HFF-Myc (cell line): ENCODE measurements at places on chromosomes 2 and 18.

DNA sequence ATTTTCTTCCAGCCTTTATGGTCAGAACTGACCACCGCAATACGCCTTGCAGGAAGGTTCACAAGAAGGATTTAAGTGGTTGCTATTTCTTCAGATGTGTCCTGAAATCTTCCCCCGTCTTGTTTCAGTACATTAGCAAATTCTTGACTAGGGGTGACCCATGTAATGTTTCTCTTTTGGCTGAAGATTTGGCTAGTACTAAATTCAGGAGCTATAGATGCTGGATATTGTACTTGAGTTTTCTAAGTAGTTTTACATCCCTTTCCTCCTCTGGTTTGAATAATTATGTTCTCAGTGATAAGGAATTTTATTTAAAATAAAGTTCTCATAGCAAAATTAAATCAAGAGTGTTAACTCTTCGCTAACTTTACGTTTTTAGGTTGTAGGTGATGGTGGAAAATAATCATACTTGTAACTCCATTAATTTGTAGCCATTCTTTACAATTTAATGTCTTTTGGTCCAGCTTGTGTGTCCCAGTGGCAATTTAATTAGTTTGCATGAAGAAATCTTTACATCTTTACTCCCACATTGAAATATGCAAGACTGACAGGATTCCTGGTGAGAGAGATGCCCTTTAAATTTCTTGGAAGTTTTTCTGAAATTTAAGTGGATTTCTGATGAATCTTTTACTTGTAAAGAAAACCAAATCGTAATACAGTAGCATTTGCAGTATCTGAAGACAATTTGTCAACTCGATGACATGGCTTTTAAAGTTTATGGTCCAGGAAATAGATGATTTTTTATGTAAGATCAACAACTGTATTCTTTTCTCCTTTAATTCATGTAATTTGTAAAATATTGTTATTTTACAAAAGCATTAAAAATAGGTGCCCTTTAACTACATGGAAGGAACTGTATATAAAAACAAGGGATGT, 2.8 kb downstream of the PHLPP1 start:
- DNase-seq = no peak

DNA sequence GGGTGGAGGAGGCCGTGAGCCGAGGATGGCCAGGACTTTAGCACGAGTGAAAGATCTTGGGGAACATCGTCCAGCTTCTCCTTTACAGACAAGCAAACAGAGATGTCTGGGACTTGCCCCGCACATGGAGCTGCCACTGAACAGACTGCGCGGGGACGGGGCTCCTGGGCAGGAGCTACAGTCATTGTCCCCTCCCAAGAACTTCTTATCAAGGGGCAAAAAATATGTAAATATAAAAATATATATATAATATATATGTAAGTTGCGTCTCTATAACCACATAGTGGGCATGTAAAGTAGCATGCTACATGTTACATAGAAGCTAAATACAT, 245.0 kb upstream of the SALL3 start:
- no peak for DNase-seq

- DNase-seq = no peak
These were observed 937.4 kb upstream of the NRXN1 start for GRCh38 chr2:51969347-51969746.

- no peak for DNase-seq
These were observed 428.4 kb downstream of the TGIF1 start for GRCh38 chr18:3878401-3878800.

DNA sequence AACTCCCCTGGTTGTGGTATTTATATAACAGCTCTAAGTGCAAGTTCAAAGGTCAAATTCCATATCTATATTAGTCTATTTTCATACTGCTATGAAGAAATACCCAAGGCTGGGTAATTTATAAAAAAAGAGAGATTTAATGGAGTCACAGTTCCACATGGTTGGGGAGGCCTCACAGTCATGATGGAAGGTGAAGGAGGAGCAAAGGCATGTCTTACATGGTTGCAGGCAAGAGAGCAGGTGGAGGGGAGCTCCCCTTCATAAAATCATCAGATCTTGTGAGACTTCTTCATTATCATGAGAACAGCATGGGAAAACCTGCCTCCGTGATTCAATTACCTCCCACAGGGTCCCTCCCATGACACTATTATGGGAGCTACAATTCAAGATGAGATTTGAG, 179.6 kb upstream of the FBXO11 start:
- DNase-seq = no peak

DNA sequence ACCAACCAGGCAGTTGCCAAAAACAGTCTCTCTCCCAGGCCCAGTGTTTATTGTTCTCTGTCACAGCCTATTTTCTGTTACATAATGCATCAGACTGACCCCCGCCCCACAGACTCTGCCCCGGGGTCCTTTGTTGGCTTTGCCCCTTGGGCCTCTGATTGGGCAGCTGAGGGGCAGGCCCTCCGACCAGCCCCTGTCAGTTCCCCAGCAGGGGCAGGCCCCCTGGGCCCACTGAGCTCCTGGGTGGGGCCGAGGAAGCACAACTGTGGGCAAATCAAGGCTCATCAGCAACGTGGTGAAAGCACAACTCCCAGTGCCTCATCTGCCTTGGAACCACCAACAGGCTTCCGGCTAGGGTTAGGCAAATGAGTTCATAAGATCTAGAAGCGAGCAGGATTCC, 160.1 kb upstream of the MYCN start:
- DNase-seq = no peak

- no peak for DNase-seq
These were observed 36.1 kb downstream of the ZNF407 start for GRCh38 chr18:74633652-74634352.

DNA sequence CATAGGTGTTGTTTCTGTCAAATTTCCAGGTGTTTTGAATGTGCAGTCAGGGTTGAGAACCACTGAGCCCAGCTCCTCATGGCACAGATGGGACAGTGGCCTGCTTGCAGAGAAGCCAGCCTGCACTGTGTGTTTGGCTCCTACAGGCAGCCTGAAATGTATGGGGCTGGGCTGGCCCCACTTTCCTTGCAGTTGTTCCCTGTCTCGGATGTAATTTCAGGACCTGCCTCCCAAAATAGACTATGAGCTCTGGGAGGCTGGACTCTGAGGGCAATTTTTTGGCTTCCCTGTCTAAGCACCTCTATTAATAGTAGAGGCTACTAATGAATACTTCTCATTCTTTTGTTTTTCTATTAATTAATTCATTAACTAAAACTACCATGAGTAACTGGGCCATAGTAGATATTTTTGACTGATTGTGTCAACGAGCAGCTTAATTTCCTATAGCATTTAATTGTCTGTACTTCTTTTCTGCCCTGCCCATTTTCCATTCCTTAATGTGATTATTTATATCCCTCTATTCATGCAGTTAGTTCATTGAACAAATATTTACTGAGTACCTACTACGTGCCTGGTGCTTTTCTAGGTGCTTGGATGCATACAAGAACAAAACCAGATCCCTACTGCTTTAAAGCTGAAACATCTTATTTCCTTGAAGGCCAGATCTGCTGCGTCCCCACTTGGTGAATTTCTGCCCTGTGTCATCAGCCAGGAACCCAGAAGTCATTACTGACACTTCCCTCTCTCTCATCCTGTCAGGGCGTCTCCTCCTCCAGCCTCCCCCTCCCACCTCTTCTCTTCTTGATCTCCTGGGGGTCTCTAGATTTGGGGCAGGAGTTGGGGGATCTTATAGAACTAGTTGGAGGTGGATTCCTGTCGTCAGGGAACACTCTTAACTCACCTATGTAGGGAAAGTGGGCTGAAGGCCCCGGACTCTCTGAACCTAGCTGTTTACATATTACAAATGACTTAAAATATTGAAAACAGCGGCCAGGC, 16.3 kb downstream of the DYSF start:
- DNase-seq = no peak

DNA sequence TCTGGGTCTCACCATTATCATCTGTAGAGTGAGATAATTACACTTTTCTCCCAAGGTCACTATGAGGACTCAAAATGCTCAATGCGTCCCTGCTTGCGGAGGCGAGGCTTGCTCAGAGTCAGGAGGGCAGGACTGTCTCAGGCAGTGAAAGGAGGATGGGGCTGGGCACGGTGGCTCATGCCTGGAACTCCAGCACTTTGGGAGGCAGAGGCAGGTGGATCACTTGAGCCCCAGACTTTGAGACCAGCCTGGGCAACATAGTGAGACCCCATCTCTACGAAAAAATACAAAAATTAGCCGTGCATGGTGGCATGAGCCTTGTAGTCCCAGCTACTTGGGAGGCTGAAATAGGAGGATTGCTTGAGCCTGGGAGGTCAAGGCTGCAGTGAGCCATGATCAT, 1.8 kb upstream of the KCNIP3 start:
- DNase-seq = no peak

DNA sequence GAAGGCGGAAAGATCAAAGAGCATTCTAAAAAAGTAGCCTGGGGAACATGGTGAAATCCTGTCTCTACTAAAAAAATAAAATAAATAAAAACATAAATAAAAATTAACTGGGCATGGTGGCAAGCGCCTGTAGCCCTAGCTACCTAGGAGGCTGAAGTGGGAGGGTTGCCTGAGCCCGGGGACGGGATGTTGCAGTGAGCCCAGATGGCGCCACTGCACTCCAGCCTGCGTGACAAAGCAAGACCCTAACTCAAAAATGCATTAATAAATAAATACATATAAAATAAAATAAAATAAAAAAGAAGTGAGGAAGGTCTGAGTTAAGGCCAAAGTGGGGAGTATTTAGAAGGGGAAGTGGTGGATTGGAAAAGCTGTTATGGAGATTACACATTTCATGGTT, 1.3 kb upstream of the PSMD14 start:
- DNase-seq = no peak

GRCh38 chr18:28175930-28176697, 816 bp downstream of the CDH2 start:
- DNase-seq = no peak

GRCh38 chr2:217555081-217555876, 447.5 kb downstream of the TNS1 start:
- no peak for DNase-seq

- DNase-seq = no peak
These were observed 6.6 kb downstream of the GALNT5 start for GRCh38 chr2:157264099-157264498.

GRCh38 chr2:112841295-112842044, 4.9 kb upstream of the IL1B start:
- DNase-seq = no peak

GRCh38 chr2:161237392-161238264, 70.6 kb upstream of the PSMD14 start:
- no peak for DNase-seq

DNA sequence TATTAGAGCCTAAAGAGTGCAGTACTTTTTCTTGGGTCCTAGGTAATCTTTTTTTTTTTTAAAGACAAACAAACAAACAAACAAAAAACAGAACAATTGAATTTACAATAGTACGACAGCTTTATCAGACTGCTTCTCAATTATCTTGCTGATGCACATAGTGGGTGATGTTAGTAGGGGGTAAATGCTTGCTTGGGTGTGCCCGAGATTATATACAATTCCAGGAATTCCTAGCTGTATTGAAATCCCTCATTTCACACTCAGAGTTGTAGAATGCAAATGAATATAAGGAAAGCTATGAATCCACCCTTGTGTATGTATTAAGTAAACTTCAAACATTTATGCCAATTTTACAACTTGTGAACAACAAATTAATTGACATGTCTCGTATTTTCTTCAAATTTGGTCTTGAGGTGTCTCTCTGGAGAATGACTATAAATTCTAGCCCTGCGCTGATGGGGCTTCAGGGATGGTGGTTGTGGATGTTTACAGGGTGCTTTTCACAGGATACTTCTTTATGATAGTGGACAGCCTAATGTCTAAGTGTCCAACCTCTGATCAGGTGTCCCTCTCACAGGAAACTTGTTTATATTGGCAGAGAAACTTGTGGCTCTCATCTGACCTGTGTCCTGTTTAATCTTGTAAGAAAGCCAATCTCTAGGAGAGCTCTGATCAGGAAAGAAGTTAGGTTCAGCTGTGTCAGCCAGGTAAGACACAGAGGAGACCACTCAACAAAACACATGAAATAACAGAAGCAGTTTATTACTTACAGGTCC, 61.9 kb upstream of the SLC39A10 start:
- no peak for DNase-seq

- no peak for DNase-seq
These were observed 301.7 kb downstream of the EIPR1 start for GRCh38 chr2:3075991-3076340.

DNA sequence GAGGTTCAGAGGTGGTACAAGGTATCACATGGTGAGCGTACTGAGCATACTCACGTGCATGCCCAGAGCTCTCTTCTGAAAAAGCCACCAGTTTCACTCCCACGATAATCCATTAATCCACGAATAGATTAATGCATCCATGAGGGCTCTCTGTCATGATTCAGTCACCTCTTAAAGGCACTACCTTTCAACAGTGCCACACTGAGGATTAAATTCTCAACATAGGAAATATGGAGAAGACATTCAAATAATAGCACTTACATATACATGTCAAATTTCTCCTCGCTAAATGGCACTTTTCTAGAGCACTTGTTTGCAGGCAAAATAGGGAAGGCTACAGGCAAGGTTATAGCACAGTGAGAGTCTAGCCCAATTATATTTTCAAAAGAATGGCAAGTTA, 825.9 kb downstream of the TRIB2 start:
- DNase-seq = no peak

- no peak for DNase-seq
These were observed 206.3 kb upstream of the GYPC start for GRCh38 chr2:126449677-126450076.

DNA sequence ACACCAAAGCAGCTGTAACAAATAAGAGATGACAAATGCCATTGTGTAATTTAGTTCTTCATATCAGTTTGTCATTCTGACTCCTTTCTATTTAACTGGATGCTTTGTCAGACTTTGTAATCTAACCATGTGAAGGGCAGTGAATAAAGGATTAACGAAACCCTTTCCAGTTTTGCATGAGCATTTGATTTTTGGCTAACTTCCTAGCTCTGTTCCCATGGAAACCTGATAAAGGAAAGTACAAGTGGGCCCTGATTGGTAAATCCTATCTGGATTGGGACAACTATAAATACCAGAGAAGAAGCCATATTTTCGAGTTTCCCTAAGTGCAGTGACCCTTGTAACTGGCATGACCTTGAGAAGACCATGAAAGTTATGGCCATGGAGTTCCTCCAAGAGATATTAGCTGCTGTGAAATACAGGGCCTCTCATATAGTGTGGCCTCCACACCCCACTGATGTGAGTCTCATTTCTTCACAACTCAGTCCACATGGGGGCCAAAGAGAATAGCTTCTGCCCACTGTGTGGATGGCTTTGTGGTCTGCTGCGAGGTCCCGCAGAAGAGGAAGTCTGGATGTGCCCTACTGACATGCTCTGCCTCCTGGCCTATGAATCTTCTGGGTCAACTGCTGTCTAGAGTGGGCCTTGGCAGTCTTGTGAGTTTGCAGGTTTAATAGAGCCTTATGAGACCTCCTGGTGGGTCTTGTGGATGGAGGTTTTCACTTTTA, 38.2 kb upstream of the CYP1B1 start:
- no peak for DNase-seq

- no peak for DNase-seq
These were observed 32.1 kb upstream of the DPP4 start for GRCh38 chr2:162106146-162106551.

- no peak for DNase-seq
These were observed 921 bp downstream of the RPE start for GRCh38 chr2:210003359-210003758.

GRCh38 chr2:64975232-64975821, 13.9 kb upstream of the SLC1A4 start:
- peak; percentile 49 for DNase-seq
